ENCODE measurements at places on chromosomes 3 and 15.

- no peak for DNase-seq
Measured at GRCh38 chr3:59803268-59803667, 753.4 kb upstream of the CFAP20DC start.

- DNase-seq = peak; percentile 99
Measured at GRCh38 chr15:55907797-55908196, 85.6 kb downstream of the NEDD4 start.

DNA sequence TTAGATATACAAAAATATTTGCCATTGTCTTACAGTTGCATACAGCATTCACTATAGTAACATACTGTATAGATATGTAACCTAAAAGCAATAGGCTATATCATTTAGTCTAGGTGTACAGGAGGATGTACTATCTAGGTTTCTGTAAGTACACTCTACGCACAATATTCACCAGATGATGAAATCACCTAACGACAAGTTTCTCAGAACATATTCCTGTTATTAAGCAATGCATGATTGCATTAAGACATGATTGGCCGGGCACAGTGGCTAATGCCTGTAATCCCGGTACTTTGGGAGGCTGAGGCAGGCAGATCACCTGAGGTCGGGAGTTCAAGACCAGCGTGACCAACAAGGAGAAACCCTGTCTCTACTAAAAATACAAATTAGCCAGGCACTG is 14.5 kb upstream of the PRKCI start:
- DNase-seq = no peak

DNA sequence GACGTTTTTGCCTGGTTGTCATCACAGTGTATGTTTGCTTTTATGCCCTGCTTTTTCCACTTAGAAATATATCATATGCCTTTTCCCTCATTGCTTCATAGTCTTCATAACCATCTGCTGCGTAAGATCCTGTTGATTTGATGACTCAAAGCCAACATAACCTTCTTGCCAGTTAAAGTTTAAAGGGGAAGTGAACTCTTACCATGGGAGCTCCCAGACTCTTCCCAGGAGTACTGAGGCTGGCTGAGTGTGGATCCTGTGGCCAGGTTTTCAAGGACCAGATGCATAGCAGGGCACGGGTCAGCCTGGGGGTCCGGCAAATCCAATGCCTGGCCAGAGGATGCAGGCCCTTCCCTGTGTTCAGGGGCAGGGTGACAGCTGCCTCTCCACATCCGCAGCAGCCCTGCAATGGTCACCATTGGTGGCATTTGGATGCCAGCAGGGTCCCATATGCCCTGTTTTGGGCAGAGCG is 42.0 kb upstream of the SACM1L start:
- peak; percentile 91 for DNase-seq

- no peak for DNase-seq
Measured at GRCh38 chr15:101672298-101672697, 20.1 kb upstream of the TM2D3 start.

- no peak for DNase-seq
Measured at GRCh38 chr15:39721893-39722292, 60.7 kb downstream of the FSIP1 start.

GRCh38 chr3:71450162-71450561 is 133.4 kb downstream of the FOXP1 start:
- DNase-seq = no peak

DNA sequence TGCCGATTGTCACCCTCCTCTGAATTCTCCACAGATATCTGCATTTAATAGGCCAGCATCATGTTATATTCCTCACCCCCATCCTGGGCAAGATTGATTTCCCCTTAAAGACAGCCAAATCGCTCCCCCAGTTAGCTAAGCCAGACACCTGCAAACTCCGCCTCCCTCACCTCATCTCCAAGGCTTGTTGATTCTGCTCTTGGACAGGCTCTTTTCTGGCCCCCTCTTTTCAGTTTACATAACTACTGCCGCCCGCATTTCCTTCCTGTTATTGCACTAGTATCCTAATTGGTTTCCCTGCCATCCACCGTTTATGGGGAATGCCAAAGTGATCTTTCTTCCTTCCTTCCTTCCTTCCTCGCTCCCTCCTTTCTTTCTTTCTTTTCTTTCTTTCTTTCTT is 214.7 kb upstream of the MRPL3 start:
- DNase-seq = no peak

GRCh38 chr3:141336672-141337522 is 31.4 kb upstream of the ZBTB38 start:
- no peak for DNase-seq

GRCh38 chr3:114872588-114872987 is 274.5 kb downstream of the ZBTB20 start:
- DNase-seq = no peak

GRCh38 chr3:127081001-127081720 is 98.2 kb downstream of the PLXNA1 start:
- no peak for DNase-seq

DNA sequence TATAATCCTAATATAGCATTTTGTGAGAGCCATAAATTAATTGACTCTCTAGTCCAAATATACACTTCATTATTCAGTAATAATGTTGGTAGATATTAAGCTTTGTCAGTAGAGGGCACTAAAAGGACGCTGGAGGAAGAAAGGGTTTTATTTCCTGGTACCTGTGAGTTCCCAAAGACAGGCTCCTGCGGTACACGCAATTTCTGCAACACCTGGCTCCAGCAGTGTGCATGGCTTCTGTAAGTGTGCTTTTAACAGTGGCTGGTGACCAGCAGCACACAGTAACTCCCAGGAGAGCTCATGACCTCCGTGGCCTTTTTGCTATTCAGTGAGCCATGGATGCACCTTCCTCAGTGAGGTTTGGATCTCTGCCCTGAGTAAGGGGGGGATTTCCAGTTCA is 338.3 kb upstream of the ZNF385D start:
- DNase-seq = no peak

- no peak for DNase-seq
Measured at GRCh38 chr15:70920981-70921696, 28.5 kb downstream of the LRRC49 start.

DNA sequence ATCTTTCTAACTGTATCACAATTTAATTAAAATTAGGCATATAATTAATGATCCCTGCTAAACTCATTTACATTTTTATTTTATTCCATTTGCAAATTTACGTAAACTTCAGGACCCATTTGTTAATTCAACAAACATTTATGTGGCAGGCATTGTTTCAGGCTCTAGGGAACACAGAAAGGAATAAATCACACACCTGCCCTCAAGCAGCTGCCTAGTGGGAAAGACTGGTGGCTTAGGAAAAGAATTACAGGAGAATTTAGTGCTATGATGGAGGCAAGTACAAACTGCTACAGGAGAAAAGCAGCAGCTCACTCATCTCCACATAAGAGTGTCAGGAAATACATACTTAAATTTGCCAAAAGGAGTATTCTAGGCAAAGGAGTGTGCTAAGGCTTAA is 11.2 kb downstream of the CBLB start:
- DNase-seq = no peak

GRCh38 chr15:59292442-59293151 is 80.1 kb downstream of the MYO1E start:
- DNase-seq = no peak

GRCh38 chr3:24533561-24534193 is 39.0 kb upstream of the THRB start:
- DNase-seq = no peak

GRCh38 chr15:81945014-81945615 is 100.7 kb downstream of the MEX3B start:
- no peak for DNase-seq

DNA sequence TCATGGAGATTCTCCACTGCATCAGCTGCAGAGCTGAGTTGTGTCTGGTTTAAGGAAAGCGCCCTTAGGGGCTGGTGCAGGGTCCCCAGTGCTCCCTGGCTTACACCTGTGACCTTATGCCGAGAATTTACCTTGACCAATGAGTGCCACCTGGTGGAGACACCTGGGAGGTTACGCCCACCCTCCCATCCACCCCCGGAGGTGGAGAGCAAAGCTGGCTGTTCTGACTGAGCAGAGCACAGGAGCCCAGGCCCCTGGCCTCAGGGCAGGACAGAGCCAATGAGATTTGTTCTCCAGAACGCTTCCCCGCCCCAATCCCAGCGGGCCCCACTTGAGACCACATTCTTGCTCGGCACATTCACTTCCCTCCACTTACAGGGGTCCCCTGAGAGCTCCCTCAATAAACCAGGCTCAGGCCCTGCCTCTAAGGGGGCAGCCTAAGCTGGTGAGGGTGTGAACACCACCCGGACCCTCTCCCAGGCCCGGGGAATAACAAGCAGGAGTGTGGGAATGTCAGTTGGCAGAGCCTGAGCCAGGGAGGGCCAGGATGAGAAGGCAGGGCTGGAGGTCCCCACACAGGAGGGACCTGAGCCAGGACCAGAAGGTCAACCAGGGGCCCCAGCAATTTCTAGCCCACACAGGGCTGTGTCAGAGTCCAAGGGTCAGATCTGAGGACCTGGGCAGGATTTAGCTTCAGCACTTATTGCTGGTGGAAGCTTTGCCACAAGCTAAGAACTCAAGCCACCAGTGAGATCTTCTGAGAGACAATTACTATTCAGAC is 117.1 kb downstream of the TPRA1 start:
- DNase-seq = no peak

- DNase-seq = no peak
Measured at GRCh38 chr3:162096874-162097273, 600.3 kb downstream of the OTOL1 start.

DNA sequence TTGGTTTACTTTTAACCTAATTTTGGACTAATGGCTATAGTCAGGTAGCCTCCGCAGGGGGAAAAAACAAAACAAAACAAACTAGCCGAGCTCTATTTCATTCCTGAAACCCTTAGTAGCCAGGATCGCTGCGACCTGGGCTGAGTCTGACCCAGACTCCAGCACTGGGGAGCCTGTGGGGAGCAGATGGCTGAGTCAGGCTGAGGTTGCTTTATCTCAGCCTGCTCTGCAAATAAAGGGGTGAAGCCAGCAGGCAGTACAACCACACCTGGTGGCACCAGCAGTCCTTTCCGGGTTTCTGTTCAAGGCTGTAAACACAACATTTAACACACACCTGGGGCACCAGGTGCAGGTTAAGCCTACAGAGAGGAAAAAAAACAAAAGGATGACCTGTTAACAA is 27.3 kb downstream of the ABHD2 start:
- no peak for DNase-seq

GRCh38 chr15:85454403-85454802 is 74.0 kb downstream of the AKAP13 start:
- no peak for DNase-seq

- no peak for DNase-seq
Measured at GRCh38 chr3:111856501-111856900, 2.6 kb upstream of the PHLDB2 start.

GRCh38 chr3:136069933-136070332 is 104.4 kb downstream of the PPP2R3A start:
- no peak for DNase-seq

DNA sequence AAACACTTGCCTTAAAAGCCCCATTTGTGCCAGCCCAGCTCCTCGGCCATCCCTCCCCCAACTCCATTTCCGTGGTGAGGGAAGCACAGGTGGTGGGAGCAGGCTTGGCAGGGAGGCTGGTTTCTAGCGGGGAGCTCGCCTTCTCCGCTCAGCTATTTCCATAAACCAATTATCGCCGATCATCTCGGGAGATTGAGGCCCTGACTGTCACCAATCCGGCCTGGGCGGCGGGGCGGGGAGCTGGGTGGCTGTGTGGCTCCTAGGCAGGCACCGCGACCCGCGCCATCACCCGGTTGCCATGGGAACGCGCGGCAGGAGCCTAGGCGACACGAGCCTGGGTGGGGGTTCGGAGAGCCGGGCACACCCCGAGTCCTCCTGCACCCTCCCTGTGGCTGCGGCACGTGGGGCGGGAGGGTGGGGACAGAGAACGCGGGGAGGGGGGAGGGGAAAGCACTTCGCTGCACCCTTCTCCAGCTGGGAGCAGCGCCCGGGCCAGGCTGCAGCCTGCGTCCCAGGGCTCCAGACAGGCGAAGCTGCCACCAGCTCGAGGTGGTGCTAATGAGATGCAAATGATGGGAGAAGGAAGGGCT is 9.3 kb downstream of the CCDC33 start:
- no peak for DNase-seq

DNA sequence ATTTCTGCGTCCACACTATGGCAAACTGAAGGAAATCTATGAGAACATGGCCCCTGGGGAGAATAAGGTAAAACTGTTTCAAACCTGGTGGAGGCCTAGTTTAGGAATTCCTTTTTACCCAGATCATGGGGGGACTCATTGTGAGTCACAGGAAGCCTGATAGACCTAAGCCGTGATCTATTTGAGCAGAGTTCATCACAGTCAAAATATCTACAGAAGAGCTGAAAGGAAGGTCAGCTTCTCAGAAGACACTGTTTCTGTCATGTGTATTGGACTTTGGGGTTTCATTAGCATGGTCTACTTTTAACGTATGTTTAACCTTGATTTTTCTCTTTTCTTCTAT is 1.3 kb downstream of the PSMD2 start:
- no peak for DNase-seq

DNA sequence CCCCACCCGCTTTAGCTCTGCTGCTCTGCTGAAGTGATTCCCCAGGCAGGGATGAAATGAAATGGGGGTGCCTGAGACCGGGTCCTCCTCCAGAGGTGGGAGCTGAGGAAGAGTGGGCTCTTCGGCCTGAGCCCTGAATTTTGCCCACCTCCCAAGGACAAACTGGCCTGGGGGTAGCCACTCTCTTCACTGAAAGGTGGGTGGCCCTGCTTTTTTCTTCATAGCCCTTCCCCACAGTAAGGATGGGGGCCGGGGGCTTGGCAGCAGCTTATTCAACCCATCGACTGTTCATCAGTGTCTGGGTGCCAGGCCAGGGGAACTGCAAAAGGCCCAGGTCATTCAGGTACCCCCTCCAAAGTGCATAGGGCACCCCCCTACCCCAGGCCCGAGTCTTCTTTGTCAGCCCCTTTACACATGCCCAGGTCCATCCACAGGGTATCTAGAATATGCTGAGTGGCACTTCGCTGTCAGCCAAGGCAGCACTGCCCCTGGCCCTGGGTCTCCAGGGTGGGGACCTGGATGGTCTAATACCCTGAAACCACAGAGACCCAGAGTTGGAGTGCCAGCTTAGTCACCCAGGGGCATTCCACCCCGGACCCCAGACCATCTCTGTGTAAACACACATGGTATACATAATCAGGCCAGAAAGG is 7.9 kb downstream of the SCN5A start:
- DNase-seq = no peak

DNA sequence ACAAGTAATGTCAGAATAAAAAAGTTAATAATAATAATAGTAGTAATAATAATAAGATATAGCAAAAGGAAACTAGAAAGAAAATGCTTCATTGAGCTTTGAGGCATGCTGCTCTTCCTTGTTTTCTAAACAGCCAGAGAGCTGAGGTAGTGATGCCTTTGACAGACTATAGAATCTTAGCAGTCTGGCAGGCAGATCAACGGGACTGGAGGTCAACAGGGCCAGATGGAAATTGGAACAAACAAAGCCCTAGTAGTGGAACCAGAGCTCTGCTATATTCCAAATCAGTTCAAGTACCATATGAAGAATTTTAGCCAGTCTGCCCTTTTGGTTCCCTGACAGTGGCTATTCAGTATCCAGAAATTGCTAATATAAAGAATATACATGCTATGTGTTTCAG is 278.6 kb downstream of the NLGN1 start:
- no peak for DNase-seq

- DNase-seq = no peak
Measured at GRCh38 chr15:31932576-31932975, 97.7 kb upstream of the CHRNA7 start.

- no peak for DNase-seq
Measured at GRCh38 chr3:193825617-193826016, 232.6 kb downstream of the OPA1 start.

GRCh38 chr15:71784719-71785118 is 25.6 kb upstream of the NR2E3 start:
- DNase-seq = no peak

Data from SW 1271 (cell line).